ENCODE measurements at places on chromosomes 7 and 10.
A peak's percentile ranks its signal among the peaks of the same experiment; 100 is the strongest.

- DNase-seq: no peak
These were observed 1.9 kb upstream of the CUL1 start for GRCh38 chr7:148696787-148697186.

GRCh38 chr10:78313636-78314035 is 280.0 kb downstream of the RPS24 start:
- no peak for DNase-seq

- no peak for DNase-seq
These were observed 15.4 kb downstream of the BBIP1 start for GRCh38 chr10:110903280-110904278.

- DNase-seq: peak; percentile 41
These were observed 137.6 kb downstream of the C10orf105 start for GRCh38 chr10:71582019-71582418.

DNA sequence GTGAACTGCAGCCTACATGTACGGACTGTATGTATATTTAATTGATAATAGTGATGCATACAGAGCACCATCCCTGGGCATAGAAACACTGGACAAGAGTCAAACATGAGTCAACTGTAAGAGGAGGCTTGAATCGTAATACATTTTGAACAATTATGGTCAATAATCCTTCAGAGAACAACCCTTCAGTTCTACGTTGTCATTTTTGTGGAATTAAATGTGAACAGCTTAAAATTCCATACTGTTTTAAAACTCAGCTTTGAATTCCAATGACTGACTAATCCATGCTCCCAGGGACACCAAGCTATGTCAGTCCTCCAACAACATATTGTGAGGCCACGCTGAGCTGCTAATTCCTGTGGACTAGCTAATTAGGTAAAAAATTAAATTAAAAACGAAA is 41.5 kb upstream of the KMT2E start:
- no peak for DNase-seq

DNA sequence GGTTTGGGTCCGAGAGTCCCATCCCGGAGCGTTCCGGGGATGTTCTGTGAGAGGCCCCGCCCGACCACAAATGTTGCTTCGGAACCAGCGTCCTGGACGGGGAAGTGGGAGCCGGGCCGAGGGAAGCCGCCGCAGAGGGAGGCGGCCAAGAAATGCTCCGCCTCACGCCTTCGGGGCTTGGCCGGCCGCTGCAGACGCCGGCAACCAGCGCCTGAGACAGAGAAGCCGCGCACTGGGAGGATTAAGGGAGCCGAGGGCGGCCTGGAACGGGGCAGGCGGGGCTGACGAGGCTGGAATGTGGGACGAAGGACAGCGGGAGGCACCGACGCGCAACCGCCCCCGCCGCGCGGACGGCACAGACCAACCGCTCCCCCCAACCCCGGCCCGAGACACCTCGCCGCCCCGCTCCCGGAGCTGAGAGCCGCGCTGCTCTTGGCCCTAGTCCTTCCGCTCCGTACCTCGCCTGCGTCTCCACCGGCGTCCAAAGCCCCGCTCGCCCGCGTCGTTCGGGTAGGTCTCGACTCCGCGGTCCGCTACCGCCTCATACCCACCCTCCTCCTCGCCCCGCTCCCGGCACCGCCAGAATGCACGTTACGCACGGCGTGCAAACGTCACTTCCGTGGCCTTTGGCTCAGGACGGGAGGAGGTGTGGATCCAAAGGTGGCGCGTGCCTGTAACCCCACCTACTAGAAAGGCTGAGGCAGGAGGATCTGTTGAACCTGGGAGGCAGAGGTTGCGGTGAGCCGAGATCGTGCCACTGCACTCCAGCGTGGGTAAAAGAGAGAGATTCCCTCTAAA is 36.7 kb upstream of the KCTD7 start:
- peak; percentile 96 for DNase-seq

DNA sequence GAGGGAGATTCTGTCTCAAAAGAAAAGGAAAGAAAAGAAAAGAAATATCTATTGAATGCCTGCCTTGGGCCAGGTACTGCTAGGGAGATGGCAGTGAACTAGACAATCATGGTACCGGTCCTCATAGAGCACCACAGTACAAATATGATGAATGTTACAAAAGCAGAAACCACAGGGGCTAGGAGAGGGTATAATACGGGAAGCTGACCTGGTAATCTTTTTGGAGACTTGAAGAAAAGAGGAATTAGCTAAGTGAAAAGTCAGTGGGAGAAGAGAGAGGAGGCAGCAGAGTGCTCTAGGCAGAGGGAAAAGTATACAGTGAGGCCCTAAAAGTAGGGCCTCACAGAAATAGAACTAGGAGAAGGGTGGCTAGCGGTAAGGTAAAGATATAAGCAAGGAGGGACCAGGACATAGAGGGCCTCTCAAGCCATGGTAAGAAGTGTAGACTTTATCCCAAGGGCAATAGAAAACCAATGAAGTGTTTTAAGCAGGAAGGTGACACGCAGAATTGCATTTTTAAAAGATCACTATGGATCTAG is 42.8 kb upstream of the WNT8B start:
- peak; percentile 39 for DNase-seq

Data from NB4 (cell line).